Stimulated activated CD4-positive, alpha-beta T cell treated with anti-CD3 and anti-CD28 coated beads, Interleukin-15, amount 100 ng/mL, for 24 hours (primary cell): ENCODE measurements at places on chromosomes 5 and 9.

- no peak for DNase-seq
Measured at GRCh38 chr5:111755942-111756381, 1.0 kb downstream of the NREP start.

GRCh38 chr5:76679231-76679630 lies 36.7 kb upstream of the F2R start:
- DNase-seq: no peak

DNA sequence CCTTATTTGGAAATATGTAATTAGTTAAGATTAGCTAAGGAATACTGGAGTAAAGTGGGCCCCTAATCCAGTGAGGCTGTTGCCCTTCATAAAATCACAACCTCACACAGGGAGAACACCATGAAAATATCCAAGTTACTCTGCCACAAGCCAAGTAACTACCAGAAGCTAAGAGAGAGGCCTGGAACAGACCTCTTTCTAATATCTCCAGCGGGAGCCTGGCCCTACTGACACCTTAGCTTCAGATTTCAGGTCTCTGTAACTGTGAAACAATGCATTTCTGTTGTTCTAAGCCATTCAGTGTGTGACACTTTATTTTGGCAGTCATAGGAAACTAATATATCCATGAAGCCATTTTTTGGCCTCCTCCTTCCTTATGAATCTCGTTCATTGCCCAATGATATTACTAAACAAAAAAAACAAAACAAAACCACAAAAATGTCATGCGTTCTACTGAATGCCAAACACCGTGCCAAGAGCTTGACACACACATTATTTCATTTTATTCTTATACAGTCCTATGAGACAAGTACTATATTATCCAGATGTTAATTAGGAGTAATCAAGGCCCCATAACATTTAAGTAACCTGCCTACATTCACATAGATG lies 699.0 kb downstream of the MAT2B start:
- DNase-seq: no peak

GRCh38 chr5:100043475-100043874 lies 491.7 kb upstream of the FAM174A start:
- no peak for DNase-seq

DNA sequence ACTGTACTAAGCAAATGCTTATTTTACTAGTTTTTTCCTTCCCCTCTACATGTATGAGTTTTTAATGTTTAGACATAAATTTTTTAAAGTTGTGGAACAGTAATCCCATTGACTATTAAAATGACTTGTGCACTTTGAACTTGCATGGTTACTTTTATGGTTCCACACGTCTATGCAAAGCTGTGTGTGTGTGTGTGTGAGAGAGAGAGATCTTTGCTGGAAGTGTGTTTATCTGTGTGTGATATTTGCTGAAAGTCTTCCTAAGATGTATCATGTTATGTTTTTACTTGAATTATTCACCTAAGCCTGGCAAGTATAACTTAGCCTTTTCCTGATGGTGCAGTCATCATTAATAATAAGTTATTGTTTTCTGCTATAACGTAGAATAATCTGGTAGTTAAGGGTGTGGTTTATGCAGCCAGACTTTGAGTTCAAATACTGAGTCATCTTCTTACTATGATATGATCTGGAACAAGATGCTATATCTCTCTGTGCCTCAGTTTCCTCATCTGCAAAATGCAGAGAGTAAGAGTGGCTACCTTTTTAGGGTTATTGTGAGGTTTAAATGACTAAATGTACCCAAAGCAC lies 138.6 kb downstream of the SMARCA2 start:
- no peak for DNase-seq

- no peak for DNase-seq
Measured at GRCh38 chr9:131657037-131657377, 82.9 kb downstream of the RAPGEF1 start.

GRCh38 chr9:23598994-23599393 lies 227.0 kb downstream of the ELAVL2 start:
- no peak for DNase-seq

DNA sequence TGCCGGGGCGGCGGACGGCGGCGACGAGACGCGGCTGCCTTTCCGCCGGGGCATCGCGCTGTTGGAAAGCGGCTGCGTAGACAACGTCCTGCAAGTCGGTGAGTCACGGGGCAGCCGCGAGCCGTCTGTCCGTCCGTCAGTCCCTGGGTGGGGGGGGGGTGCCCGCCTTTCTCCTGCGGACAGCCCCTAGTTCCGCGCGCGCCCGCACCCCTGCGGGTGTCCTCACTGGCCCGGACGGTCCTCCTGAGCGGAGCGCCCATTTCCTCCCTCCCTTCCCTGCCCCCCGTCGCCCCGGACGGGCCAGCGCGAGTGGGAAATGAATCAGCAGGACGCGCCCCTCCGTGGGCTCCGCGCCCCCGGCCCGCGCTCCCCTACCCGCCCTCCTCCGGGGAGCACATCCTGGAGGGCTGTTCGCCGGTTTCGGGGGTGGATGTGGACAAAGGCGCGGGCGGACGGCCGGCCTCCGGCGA lies 828 bp downstream of the ZSWIM6 start:
- DNase-seq: peak; percentile 48

DNA sequence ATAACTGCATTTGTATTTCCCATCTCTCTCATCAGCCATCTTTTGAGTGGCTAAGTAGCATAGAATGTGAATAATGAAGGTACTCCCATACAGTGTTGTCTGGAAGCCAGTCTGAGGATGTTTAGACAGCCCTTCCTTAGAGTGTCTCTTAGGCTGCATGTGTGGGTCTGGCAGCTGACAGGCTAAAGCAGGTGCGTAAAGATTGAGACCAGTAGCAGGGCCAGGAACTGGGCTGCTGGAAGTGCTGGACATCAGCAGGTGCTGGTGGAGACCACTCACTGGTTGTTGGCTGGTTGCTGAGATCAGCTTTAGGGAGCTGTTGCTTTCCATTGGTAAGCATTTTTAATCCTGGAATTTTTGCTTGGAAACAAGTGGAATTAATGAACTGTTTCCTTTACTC lies 197.5 kb downstream of the PCSK5 start:
- DNase-seq: no peak

DNA sequence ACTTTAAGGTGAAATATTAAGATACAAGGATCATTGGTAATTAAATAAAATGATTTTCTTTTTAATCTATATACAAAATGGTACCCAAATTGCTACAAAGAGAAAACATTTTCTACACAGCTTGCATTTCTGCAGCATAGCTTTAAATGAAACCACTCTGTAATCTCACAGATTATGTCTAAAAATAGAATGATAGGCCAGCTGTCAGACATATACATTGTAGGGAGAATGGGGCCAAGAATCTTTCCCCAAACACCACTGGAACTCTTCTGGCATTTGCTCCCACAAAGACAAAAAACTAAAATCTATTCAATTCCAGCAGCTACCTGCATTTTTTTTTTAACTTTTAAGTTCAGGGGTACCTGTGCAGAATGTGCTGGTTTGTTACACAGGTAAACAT lies 124.1 kb upstream of the NR5A1 start:
- no peak for DNase-seq

DNA sequence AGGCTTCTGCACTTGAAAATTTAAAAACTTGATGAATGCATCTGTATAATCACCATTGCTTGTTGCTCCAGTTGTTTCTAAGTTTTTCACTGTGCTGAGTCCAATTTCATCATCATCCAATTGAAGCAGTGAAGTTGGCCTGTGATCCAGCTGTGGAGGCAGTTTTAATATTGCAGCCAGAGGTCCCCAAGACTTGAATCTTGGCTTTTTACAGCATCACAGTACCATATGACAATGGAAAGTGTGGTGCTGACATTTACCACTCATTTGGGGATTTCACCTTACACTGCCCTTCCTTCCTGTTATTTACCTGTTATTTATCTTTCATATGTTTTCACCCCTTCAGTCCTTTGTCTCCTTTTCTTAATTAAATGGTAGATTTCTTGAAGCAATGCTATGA lies 76.2 kb upstream of the SPIN1 start:
- DNase-seq: no peak

DNA sequence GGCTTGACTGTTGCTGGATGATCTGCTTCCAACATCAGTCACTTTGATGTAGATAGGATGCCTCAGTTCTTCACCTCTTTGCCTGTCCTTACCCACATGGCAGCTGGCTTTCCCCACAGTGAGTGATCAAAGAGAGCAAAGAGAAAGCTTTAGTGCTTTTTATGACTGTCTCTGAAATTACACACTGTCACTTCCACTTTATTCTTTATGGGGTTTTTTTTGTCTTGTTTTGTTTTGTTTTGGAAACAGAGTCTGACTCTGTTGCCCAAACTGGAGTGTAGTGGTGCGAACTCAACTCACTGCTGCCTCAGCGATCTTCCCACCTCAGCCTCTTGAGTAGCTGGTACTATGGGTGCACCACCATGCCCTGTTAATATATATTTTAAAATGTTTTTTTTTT lies 32.4 kb upstream of the C5orf24 start:
- DNase-seq: no peak

DNA sequence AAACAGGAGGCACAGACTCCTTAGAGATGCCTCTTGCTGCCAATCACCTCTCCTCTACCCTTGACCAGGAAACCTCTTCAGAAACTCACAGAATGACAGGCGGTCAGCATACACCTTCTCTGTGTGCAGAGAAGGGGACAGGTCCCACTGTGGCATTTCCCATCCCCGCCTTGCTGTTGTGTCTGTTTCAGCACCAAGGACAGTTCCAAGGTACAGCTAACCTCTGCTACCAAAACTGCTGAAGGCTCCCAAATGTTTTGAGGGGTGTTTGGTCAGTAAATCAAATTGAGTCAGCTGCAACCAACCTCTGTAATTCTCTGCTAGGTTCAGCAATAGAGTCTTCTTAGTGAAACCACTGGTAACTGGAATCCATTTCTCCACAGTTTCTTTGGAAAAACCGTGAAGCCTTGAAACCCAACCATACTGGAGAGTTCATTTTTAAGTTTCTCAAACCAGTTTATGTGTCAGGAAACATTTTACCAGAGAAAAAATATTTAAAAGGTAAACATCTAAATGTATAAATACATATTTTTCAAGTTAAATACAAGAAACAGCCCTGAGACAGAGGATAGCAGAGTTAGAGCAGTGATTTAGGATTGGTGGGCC lies 122.0 kb downstream of the DRD1 start:
- DNase-seq: peak; percentile 15

DNA sequence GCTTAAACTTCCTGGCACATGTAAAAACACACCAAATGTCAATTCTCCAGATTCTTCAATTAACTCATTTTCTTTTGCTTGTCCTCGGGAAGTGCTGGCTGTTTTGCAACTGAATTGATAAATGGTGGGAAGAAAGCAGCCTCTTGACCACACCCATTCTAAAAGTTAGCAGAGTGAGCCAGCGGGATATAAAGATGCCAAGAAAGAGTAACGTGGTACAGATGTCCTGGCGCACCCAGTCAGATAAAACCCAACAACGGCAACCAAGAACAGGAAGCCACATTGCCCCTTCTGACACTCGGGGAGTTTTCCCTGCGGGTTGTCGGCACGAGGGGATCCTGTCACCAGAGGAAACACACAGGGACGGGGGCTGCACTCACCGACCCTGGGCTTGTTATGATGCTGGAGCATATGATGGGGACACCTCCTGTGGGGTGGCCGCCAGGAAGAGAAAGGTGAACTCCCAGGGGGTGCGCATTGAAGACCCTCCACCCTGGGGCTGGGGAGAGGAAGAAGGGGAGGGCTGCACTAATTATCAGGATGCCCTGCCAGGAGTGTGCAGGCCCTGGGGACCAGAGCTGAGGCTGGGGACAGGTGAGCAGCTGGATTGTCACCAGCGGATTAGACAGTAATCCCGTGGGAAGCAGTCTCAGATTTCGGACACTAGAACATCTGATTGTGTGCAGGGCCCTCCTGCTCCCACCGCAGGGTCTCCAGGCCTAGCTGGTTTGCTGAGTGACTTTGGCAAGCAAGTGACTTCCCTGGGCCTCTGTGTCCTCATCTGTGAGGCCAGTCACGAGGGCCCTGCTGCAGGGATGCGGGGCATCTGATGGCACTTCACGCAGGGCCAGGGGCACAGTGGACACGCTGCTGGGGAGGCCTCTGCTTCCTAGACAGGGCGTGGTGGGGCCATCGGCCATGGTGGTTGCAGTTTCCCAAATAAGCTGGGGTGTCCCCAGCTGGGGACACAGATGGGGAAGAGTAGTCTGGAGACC lies 59.2 kb downstream of the CRB2 start:
- DNase-seq: no peak

DNA sequence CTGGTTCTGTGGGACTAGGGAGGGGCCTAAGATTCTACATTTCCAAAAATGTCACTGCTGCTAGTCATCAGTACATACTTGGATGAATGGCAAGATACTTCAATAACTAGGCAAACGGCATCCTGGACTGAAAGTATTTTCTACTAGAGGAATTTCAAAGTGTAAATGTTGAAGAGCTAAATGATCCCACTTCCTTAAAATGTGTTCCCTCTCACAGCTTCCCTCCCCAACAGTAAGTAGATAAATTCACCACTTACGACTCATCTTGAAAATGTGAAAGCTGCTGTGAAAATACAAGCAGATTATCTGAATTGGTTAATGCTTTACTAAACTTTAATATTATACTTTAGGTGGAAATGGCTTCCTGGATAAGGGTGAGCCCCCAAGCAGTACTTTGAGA lies 1571.5 kb upstream of the WWC1 start:
- no peak for DNase-seq

- DNase-seq: no peak
Measured at GRCh38 chr5:123455640-123456039, 32.4 kb upstream of the CEP120 start.

GRCh38 chr9:116318468-116319374 lies 165.1 kb downstream of the PAPPA start:
- no peak for DNase-seq

DNA sequence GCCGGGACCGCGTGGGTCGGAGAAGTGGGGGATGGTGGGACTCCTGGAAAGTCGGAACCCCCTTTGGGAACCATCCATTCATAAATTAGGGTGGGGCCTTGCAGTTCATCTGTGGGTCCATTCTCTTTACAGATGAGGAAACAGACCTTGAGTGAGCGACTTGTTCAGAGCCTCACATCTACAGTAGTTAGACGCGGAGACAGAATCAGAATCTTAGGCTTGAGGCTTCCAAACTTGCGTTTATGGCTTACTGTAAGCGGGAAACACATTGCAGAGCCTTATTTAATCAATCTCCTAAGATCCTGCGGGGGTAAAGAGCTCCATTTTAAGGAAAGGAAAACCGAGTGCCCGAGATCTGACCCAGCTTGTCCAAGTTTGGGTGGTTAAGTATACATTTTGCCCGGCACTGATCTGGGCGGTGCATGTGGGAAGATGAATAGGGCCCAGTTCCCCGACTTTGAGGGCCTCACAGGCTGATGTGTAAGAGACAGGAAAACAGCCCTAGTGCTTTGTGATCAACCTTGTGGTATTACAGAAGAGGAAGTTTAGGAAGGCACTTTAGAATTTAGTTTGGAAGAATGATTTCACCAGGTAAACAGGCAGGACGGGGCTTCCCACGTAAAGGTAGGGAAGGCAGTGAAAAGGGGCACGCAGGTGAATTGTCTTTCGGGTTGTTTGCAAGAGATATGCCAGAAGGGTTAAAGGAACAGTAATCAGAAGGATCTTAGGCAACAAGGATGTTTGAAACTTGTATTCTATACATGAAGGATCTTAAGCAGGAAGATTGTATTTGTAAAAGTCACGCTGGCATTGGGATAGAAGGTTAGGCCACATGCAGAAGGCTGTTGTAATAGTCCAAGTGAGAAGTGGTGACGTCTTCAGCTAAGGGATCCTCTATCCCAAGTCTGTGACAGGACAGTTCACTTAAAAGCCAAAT lies 744 bp downstream of the TARS1 start:
- DNase-seq: peak; percentile 56

GRCh38 chr5:154278908-154279307 lies 88.4 kb downstream of the GALNT10 start:
- no peak for DNase-seq
